ENCODE measurements at places on chromosomes 1 and 21. TPM values are rescaled to one million over a fixed set of nuclear protein-coding genes. Genes with fewer than 3 reads are reported as not detected.

GRCh38 chr21:17441370-17441769 is 71.5 kb upstream of the CXADR start:
- H3K27ac ChIP-seq = no peak overlapping the region
- no peaks in the 10 kb centered on the region for H3K36me3 ChIP-seq
- no peaks in the 10 kb centered on the region for H3K4me1 ChIP-seq

The PDPN gene
- 17.3 TPM for total RNA-seq

DNA sequence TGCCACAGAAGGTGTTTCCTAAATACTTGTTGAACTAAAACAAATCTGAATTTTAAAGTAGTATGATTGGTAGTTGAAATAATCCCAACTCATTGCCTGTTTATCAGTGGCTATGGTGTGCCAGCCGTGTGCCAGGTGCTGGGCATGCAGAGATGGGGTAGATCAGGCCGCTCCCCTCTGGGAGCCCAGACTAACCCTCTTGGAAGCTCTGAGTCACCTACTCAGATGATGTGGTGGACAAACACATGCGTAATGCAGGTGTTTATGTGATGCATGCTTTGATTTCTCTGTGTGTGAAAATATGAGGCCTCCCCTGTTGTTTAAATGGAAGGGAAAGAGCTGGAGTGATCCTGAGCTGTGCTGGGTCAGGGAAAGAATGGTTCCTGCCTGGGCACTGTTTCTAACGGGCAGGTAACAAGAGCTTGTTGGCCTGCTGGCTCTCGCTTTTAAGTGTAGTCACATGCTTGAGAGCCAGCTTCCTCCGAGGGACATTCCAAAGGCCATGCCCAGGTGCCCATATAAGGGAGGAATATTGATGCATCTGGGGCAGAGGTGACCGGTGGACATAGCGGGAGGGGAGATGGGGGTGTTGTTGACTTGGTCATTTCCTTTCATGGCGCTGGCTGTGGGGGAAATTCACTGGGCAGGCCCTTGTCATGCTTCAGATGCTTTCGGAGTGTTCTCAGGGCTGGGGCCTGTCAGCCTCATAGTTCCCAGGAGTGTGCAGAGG is 10.2 kb downstream of the MFN2 start:
- H3K4me3 ChIP-seq = no peak overlapping the region
- H3K36me3 ChIP-seq = peaks cover 85% of the 10 kb centered on the region
- no peaks in the 10 kb centered on the region for H3K4me1 ChIP-seq
- H3K27ac ChIP-seq = peak overlapping the region; percentile 95

The LCE6A gene
- total RNA-seq = not detected

The KANK4 gene
- total RNA-seq = 0.63 TPM

The ERO1B gene
- total RNA-seq = 5.0 TPM

- H3K27me3 ChIP-seq = no peaks in the 10 kb centered on the region
- DNase-seq = no peak
- H3K36me3 ChIP-seq = no peaks in the 10 kb centered on the region
- H3K4me1 ChIP-seq = no peaks in the 10 kb centered on the region
- H3K27ac ChIP-seq = no peak overlapping the region
These were observed 113.7 kb downstream of the PTPRU start for GRCh38 chr1:29349871-29350491.

The TEDDM1 gene
- not detected for total RNA-seq

DNA sequence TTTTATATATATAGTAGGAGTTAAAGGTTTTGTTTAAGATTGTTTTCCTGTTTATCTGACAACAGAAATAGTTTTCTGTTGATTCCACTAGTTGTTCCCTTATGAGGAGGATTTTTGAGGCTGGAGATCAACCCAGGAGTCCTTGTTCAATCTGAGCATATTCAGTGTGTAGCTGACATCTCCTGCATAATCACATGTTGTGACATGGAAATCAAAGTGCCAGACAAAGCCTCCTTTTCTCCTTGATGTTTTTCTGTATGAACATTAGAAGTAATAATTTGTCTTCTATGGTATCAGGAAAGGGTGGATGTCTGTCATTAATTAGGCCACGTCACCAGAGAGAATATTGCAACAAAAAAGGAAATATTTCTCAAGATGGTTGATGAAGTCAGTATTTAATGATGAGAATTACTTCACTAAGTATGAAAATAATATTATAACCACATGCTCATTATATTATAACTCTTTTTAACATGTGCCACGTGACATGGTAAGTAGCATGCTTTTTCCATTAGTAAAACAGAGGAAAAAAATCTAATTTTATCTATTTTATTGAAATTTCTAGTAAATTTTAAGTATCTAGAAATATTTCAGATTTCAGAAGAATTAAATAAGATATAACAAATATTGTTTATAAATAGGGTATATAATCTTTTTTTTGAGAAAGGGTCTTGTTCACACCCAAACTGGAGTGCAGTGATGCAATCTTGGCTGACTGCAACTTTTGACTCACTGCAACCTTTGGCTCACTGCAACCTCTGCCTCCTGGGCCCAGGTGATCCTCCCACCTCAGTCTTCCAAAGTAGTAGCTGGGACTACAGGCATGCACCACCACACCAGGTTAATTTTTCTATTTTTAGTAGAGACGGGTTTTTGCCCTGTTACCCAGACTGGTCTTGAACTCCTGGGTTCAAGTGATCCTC is 223.5 kb downstream of the HMCN1 start:
- no peaks in the 10 kb centered on the region for H3K27me3 ChIP-seq
- no peak for DNase-seq
- no peak overlapping the region for H3K4me3 ChIP-seq
- H3K4me1 ChIP-seq = peaks cover 35% of the 10 kb centered on the region
- H3K36me3 ChIP-seq = no peaks in the 10 kb centered on the region
- H3K27ac ChIP-seq = no peak overlapping the region

- H3K27me3 ChIP-seq = no peaks in the 10 kb centered on the region
- no peak for DNase-seq
- no peak overlapping the region for H3K27ac ChIP-seq
- H3K4me1 ChIP-seq = no peaks in the 10 kb centered on the region
- no peaks in the 10 kb centered on the region for H3K36me3 ChIP-seq
- H3K4me3 ChIP-seq = no peak overlapping the region
These were observed 3.1 kb downstream of the SLC5A9 start for GRCh38 chr1:48225579-48225978.

DNA sequence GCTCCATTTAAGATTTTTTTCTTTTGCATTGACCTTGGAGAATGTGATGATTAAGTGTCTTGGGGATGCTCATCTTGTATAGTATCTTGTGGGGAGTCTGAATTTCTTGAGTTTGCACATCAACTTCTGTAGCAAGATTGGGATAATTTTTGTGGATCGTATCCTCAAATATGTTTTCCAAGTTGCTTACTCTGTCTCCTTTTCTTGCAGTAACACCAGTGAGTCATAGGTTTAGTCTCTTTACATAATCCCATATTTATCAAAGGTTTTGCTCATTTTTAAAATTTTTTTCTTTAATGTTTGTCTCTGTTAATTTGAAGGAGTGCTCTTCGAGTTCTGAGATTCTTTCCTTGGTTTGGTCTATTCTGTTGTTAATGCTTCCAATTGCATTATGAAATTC is 41.7 kb upstream of the ANGPTL1 start:
- no peak for DNase-seq
- H3K27me3 ChIP-seq = no peaks in the 10 kb centered on the region
- H3K27ac ChIP-seq = no peak overlapping the region
- H3K36me3 ChIP-seq = no peaks in the 10 kb centered on the region

The OSBPL9 gene
- total RNA-seq = 60.8 TPM

The TFF1 gene
- not detected for total RNA-seq

The BRDT gene
- total RNA-seq = not detected

DNA sequence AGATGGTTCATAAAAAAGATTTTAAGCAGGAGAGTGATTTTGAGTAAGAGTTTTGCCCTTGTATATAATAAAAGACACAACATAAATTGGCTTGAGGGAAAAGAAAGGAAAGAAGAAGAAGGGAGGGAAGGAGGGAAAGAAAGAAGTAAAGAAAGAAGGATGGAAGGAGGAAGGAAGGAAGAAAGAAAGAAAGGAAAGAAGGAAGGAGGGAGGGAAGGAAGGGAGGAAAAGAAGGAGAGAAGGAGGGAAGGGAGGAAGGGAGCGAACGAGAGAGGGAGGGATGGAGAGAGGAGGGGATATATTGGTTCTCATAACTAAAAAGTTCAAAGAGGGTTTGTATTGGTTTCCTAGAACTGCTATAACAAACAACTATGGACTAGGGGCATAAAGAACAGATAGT is 62.2 kb upstream of the PAX7 start:
- no peak for DNase-seq
- H3K4me1 ChIP-seq = no peaks in the 10 kb centered on the region
- no peak overlapping the region for H3K27ac ChIP-seq
- no peak overlapping the region for H3K4me3 ChIP-seq
- no peaks in the 10 kb centered on the region for H3K36me3 ChIP-seq

GRCh38 chr1:226643177-226643576 is 94.6 kb downstream of the STUM start:
- no peak for DNase-seq
- no peaks in the 10 kb centered on the region for H3K27me3 ChIP-seq
- no peak overlapping the region for H3K27ac ChIP-seq
- H3K36me3 ChIP-seq = peaks cover 36% of the 10 kb centered on the region
- peaks cover 38% of the 10 kb centered on the region for H3K4me1 ChIP-seq
- no peak overlapping the region for H3K4me3 ChIP-seq

DNA sequence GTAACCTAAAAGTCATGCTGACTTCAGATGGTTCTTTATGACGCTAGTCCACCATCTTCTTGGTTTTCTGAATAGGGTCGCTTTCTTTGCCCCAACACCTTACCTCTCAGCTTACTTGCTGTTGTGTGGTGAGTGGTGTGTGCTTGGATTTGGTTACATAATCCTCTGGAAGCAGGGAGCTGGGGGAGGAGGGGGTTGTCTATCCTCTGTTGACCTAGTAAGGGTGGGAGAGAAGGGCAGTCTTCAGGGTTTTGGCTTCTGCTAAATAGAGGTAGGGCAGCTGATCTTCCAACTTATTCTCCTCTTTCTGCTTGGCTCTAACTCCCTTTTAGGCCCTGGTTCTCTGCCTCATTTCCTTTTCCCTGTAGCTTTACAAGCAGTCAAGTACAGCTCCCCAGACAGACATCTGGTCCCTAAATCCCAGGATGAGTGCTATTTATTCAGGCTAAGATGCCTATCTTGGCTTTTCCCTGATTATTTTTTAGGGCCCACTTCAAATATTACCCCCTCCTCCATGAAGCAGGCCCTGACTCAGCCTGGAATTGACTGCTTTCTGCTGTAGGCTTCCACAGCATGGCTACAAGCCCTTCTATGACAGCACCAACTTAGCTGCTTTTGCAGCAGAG is 6.4 kb upstream of the REN start:
- no peak overlapping the region for H3K4me3 ChIP-seq
- H3K4me1 ChIP-seq = no peaks in the 10 kb centered on the region

The DENND2C gene
- total RNA-seq = 1.8 TPM

DNA sequence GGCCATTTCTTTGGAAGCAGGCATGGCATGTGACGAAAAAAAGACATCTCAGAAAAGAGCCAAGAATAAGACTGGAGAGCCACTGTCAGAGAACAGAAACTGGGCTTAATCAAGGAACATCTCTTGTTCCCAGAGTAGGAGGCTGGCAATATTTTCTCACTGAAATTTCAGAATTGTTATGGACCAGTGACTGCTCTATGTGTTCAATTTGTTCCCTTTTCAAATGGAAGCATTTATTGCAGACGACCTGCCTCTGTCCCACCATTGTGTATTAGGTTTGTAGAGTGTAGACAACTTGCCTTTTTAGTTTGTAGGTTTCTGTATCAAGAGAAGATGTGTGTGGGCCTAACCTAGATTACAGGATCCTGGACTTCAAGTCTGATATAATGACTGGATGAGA is 18.7 kb downstream of the PSMG1 start:
- no peak overlapping the region for H3K4me3 ChIP-seq
- H3K27ac ChIP-seq = no peak overlapping the region
- H3K4me1 ChIP-seq = no peaks in the 10 kb centered on the region
- DNase-seq = no peak
- no peaks in the 10 kb centered on the region for H3K36me3 ChIP-seq

GRCh38 chr1:37037690-37038089 is 3.4 kb upstream of the GRIK3 start:
- H3K27ac ChIP-seq = no peak overlapping the region
- no peaks in the 10 kb centered on the region for H3K36me3 ChIP-seq
- no peak overlapping the region for H3K4me3 ChIP-seq

DNA sequence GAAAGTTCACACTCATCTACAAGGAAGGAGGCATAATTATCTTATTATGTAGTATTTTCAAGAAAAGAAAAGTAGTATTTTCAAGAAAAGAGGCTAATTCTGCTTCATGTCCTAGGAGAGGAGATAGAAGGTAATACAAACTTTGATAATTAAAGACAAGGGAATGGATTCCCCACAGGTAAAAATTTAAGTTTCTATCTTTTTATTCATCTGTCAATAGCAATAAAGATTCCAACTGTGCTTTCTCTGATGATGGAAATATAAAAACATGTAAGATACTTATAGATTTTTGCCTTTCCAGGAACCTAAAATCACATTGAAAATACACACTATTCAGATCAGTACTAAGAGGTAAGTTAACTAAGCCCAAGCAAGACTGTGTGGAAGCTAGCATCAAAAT is at the start of gene OR2M2:
OR2M2 (plus strand) TSS at position 301 of the 400 bp plus-strand sequence. CDS start 5,165 bp downstream, outside the sequence.
- H3K4me3 ChIP-seq = no peak within 1 kb of the TSS
- H3K27ac ChIP-seq = no peak within 1 kb of the TSS

DNA sequence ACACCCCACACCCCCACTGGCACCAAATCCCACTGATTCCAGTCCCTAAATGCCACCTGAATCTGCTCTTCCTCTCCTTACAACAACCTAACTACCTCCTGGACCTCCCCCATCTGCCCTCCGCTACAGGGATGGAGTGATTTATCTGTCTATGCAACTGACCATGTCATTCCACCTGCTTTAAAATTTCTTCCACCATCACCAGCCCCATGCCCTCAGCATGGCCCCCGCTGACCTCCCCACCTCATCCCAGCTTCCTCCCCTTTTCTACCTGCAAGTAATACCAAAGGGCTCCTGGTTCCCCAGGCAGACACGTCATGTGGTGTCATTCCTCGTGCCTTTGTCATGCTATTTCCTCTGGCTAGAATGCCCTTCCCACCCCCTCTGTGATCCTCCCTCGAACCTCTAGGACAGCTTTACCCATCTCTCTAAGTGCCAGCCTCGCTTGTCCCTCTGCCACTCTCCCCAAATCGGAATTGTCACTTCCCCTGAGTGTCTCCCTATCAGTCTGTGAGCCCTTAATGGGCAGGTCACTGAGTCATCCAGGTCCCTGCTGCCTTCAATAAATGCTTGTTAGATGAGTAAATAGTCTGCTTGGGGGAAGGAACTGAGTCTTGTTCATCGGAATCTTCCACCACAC is 3.7 kb downstream of the GJB4 start:
- no peaks in the 10 kb centered on the region for H3K4me1 ChIP-seq
- H3K27ac ChIP-seq = no peak overlapping the region
- no peaks in the 10 kb centered on the region for H3K36me3 ChIP-seq
- DNase-seq = no peak
- H3K27me3 ChIP-seq = no peaks in the 10 kb centered on the region
